ENCODE measurements at places on chromosomes 3 and 15. TPM values are rescaled to one million over a fixed set of nuclear protein-coding genes. Genes with fewer than 3 reads are reported as not detected.

Gene RHOA
- 428 TPM for total RNA-seq

Gene CCK
- not detected for total RNA-seq

Gene PFN2
- 4.3 TPM for total RNA-seq

Gene DUOXA1
- not detected for total RNA-seq

Gene NOX5
- total RNA-seq: not detected

Gene GOLGA8J
- 0.80 TPM for total RNA-seq

Gene CDHR4
- total RNA-seq: 0.22 TPM

Gene RAB5A
- 62.1 TPM for total RNA-seq

Gene CTDSPL2
- 87.5 TPM for total RNA-seq

Gene GOLGA6L4
- total RNA-seq: 3.1 TPM

- H3K36me3 ChIP-seq: no peaks in the 10 kb centered on the region
- H3K4me1 ChIP-seq: no peaks in the 10 kb centered on the region
- H3K27me3 ChIP-seq: peaks cover 11% of the 10 kb centered on the region
- no peak overlapping the region for H3K27ac ChIP-seq
Measured at GRCh38 chr15:39543651-39544050, 37.2 kb upstream of the THBS1 start.

- DNase-seq: no peak
- H3K36me3 ChIP-seq: no peaks in the 10 kb centered on the region
- H3K4me3 ChIP-seq: no peak overlapping the region
- H3K27me3 ChIP-seq: no peaks in the 10 kb centered on the region
- peaks cover 2% of the 10 kb centered on the region for H3K4me1 ChIP-seq
Measured at GRCh38 chr3:38049358-38050126, 10.5 kb downstream of the DLEC1 start.

- no peaks in the 10 kb centered on the region for H3K36me3 ChIP-seq
- peaks cover 6% of the 10 kb centered on the region for H3K4me1 ChIP-seq
- no peak overlapping the region for H3K4me3 ChIP-seq
- DNase-seq: no peak
Measured at GRCh38 chr15:85280203-85280602, 100.2 kb upstream of the AKAP13 start.

DNA sequence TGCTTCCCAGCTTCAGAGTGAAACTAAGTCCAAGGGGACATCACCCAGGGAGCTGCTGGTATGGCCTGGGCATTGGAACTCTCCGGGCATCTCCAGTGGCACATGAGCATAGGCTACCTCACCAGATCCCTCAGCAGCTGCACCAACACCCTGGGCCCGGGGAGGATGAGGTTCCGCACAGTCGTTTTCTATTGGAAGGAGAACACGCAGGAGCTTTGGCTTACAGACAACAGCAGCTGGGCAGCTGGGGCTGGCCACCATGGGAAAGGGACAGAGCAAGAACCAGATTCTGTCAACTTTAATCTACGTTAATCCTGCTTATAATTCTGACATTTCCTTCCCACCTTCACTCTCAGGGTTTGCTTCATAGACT is 65.5 kb downstream of the MYO1E start:
- DNase-seq: no peak
- no peak overlapping the region for H3K4me3 ChIP-seq
- peaks cover 15% of the 10 kb centered on the region for H3K4me1 ChIP-seq
- H3K27me3 ChIP-seq: no peaks in the 10 kb centered on the region

DNA sequence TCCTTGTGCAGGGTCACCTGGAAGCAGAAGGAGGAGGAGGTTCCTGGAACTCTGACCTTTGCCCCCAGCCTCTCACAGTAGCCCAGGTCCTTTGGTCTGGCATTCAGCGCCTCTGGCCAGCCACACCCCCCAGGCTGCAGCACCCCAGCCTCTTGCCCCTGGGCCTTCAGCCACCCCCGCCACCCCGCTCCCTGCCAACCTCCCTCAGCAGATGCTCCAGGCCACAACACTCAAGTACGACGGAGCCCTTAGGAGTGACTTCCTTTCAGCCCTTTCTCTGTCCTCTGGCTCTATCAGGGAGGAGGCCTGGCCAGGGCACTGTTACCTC is 45.2 kb downstream of the GRIP2 start:
- no peaks in the 10 kb centered on the region for H3K36me3 ChIP-seq
- no peak for DNase-seq
- H3K4me3 ChIP-seq: no peak overlapping the region
- H3K27ac ChIP-seq: no peak overlapping the region

DNA sequence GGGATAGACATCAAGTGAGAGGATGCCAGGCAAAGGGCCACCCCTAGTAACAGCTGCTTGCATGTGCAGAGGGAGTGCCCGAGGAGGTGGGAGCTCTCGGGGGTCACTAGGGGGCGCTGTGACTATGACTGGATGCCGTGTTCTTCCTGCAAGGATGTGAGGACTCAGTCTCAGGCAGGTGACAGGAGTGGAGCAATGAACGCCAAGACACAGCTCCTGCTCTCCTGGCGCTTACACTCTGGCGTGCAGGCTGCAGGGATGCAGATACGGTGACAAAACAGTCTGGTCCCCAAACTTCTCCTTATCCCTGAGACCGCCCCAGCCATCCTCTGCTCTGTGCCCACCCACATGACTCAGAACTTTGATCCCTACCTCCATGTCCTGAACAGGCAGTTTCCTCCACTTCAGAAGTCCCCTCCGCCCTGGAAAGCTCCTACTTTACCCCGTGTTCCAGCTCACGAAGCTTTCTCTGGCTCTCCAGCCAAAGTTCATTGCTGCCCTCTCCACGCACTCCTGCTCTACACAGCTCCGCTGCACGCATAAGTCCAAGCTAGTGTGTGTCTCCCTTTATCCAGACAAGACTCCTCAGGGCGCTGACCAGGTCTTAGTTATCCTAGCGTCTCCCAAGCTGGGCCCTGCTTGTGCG is 14.7 kb downstream of the RHOV start:
- peaks cover 10% of the 10 kb centered on the region for H3K27me3 ChIP-seq
- DNase-seq: peak; percentile 83
- H3K36me3 ChIP-seq: no peaks in the 10 kb centered on the region
- H3K27ac ChIP-seq: no peak overlapping the region

DNA sequence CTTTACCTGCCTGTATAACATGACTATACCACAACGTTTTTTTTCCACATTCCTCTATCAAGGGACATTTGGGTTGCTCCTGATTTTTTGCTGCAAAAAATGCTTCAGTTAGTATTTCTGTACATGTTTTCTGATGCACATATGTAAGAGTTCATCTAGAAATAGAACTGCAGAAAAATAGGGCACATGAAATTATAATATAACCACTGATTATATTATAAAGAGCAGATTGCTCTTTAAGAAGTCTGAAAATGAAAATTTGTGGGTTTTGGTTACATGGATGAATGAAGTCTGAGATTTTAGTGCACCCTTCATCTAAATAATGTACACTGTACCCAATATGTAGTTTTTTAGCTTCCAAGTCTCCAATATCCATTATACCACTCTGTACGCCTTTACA is 130.1 kb upstream of the PTX3 start:
- no peak for DNase-seq
- no peak overlapping the region for H3K27ac ChIP-seq
- no peaks in the 10 kb centered on the region for H3K4me1 ChIP-seq

- DNase-seq: no peak
- H3K27me3 ChIP-seq: no peaks in the 10 kb centered on the region
- H3K4me1 ChIP-seq: no peaks in the 10 kb centered on the region
- no peak overlapping the region for H3K27ac ChIP-seq
- no peaks in the 10 kb centered on the region for H3K36me3 ChIP-seq
- no peak overlapping the region for H3K4me3 ChIP-seq
Measured at GRCh38 chr3:157782236-157782635, 279.0 kb upstream of the VEPH1 start.

DNA sequence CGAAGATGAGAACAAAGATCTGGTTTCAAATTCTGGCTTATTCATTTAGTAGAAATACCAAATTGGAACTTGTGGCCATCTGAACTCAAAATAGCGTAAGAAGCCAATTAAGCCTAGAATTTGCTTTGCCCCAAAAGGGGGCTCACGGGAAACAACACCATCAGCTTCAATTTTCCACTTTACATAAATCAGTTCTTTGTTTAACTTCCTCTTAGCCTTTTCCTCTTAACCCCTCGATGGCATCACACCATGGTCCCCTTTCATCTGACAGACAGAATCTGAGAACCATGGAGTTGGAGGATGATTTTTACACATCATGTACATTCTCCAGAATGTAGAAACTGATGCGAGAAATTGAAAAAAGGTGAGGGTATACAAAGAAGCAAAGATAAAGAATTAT is 207.0 kb downstream of the FOXP1 start:
- no peak overlapping the region for H3K27ac ChIP-seq
- no peak overlapping the region for H3K4me3 ChIP-seq
- DNase-seq: no peak
- H3K4me1 ChIP-seq: peaks cover 44% of the 10 kb centered on the region
- no peaks in the 10 kb centered on the region for H3K27me3 ChIP-seq

DNA sequence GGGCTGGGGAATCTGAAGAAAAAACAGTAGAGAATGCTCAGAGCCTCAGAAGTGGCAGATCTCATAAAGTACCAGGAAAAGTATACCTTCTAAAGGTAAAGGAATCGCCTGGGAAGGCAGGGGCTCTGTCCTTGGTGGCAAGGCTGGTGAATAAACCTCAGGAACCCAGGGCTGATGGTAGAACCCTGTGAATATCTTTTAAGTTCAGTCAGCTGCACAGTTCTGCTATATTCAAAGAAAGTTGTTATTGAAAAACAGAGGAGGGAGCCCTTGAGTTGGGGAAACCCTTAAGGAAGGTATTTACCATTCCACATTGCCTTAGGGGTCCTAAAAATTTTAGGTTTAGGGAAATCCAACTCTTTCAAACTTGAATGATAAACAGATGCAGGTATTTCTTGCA is 31.2 kb downstream of the ZPLD1 start:
- H3K36me3 ChIP-seq: no peaks in the 10 kb centered on the region
- H3K4me3 ChIP-seq: no peak overlapping the region
- H3K27ac ChIP-seq: no peak overlapping the region
- H3K27me3 ChIP-seq: peaks cover 2% of the 10 kb centered on the region
- DNase-seq: no peak

GRCh38 chr3:98645039-98645438 is 51.6 kb upstream of the CPOX start:
- H3K4me1 ChIP-seq: peaks cover 4% of the 10 kb centered on the region
- DNase-seq: no peak
- peaks cover 10% of the 10 kb centered on the region for H3K27me3 ChIP-seq
- H3K36me3 ChIP-seq: no peaks in the 10 kb centered on the region
- no peak overlapping the region for H3K27ac ChIP-seq

DNA sequence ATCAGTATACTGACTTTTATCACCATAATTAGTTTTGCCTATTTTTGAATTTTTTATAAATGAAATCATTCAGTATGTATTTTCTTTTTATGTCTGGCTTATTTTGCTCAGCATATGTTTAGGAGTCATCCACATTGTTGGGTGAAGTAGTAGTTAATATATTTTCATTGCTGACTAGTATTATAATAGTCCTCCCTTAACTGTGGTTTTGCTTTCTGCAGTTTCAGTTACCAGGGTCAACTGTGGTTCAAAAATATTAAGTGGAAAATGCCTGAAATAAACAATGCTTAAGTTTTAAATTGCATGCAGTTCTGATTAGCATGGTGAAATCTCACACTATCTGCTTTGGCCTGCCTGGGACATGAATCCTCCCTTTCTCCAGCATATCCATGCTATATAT is 39.5 kb upstream of the PRR23C start:
- H3K36me3 ChIP-seq: no peaks in the 10 kb centered on the region
- no peak overlapping the region for H3K27ac ChIP-seq
- peaks cover 9% of the 10 kb centered on the region for H3K27me3 ChIP-seq
- H3K4me1 ChIP-seq: no peaks in the 10 kb centered on the region
- no peak for DNase-seq

- no peak overlapping the region for H3K4me3 ChIP-seq
- no peak overlapping the region for H3K27ac ChIP-seq
- no peaks in the 10 kb centered on the region for H3K36me3 ChIP-seq
- peaks cover 13% of the 10 kb centered on the region for H3K4me1 ChIP-seq
- DNase-seq: no peak
Measured at GRCh38 chr15:63448266-63448665, 56.1 kb upstream of the USP3 start.

GRCh38 chr3:179158336-179159039 is 10.3 kb downstream of the PIK3CA start:
- H3K36me3 ChIP-seq: peaks cover 5% of the 10 kb centered on the region
- H3K4me1 ChIP-seq: peaks cover 7% of the 10 kb centered on the region
- H3K27me3 ChIP-seq: no peaks in the 10 kb centered on the region
- no peak overlapping the region for H3K4me3 ChIP-seq
- no peak for DNase-seq

DNA sequence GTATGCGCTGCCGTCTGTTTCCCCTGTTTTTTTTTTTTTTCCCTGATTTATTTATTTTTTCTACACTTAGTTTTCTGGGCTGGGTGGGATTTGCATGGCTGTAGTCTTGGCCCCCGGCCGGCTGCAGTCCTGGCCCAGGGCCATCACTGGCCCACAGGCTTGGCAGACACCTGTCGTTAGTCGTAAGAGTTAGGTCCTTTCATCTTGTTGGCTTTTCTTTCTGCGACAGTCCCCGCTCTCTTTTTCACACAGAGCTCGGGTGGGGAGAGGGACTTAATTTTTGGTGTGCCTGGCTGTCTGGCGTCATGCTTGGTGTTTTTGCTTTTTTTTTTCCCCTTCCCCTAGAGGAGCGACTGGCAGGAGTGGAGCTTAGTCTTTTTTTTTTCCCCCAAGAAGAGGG is 183.4 kb downstream of the KLF13 start:
- H3K36me3 ChIP-seq: peaks cover 5% of the 10 kb centered on the region
- no peak for DNase-seq
- no peak overlapping the region for H3K4me3 ChIP-seq
- H3K27ac ChIP-seq: no peak overlapping the region
- peaks cover 12% of the 10 kb centered on the region for H3K4me1 ChIP-seq
- H3K27me3 ChIP-seq: peaks cover 41% of the 10 kb centered on the region

DNA sequence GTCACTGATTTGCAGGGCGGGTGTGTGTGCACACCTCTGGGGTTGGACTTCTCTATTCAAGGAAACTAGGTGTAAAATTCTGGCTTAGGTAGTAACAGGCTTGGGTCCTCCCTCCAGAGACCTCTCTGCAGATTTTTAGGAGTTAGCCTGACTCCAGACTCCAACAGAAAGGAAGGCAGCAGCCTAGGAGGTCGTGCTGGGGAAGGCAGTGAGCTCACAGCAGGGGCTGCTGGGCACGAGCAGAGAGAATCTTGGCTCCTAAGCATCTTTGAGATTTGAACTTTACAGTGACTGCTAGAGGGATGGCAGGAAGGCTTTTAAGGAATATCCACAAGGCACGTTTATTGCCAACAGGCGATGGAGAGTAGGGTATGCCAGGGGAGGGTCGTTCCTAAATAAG is 612.6 kb downstream of the FOXP1 start:
- H3K27me3 ChIP-seq: no peaks in the 10 kb centered on the region
- H3K4me3 ChIP-seq: no peak overlapping the region
- H3K4me1 ChIP-seq: peaks cover 4% of the 10 kb centered on the region
- peaks cover 36% of the 10 kb centered on the region for H3K36me3 ChIP-seq
- no peak for DNase-seq

- no peak overlapping the region for H3K27ac ChIP-seq
- peaks cover 55% of the 10 kb centered on the region for H3K27me3 ChIP-seq
- DNase-seq: no peak
- no peaks in the 10 kb centered on the region for H3K36me3 ChIP-seq
- H3K4me1 ChIP-seq: peaks cover 1% of the 10 kb centered on the region
Measured at GRCh38 chr3:53491276-53491675, 3.1 kb upstream of the CACNA1D start.

Data from activated naive CD8-positive, alpha-beta T cell treated with anti-CD3 and anti-CD28 coated beads, Interleukin-2, amount 10 ng/mL, durations not matched to agents 7 days and 5 days (primary cell).